ENCODE measurements at places on chromosomes 1 and 21. TPM values are rescaled to one million over a fixed set of nuclear protein-coding genes. Genes with fewer than 3 reads are reported as not detected.

The BARHL2 gene
- total RNA-seq, result not detected

The INKA2 gene
- 7.9 TPM for total RNA-seq

The SLC22A15 gene
- 0.50 TPM for total RNA-seq

The OTUD7B gene
- total RNA-seq, result 11.2 TPM

The GLIS1 gene
- total RNA-seq, result 3.2 TPM

The KRTAP19-3 gene
- total RNA-seq, result not detected

The CHIA gene
- not detected for total RNA-seq

The TCHHL1 gene
- not detected for total RNA-seq

The NGF gene
- total RNA-seq, result 3.1 TPM

The TRIM17 gene
- not detected for total RNA-seq

The PROX1 gene
- total RNA-seq, result 1.00 TPM

The PTPRU gene
- total RNA-seq, result 25.5 TPM

The TNNT2 gene
- total RNA-seq, result 0.78 TPM

The GPA33 gene
- not detected for total RNA-seq

The FALEC gene
- not detected for total RNA-seq

The SELL gene
- 0.34 TPM for total RNA-seq

The LYPD8 gene
- not detected for total RNA-seq

The PLEKHN1 gene
- total RNA-seq, result 0.50 TPM

The OLIG2 gene
- total RNA-seq, result not detected

The C8B gene
- not detected for total RNA-seq

The TSNAX gene
- total RNA-seq, result 17.6 TPM

The GUCA2A gene
- not detected for total RNA-seq

The OR2T27 gene
- total RNA-seq, result not detected

The TMEM269 gene
- not detected for total RNA-seq

The FCRLB gene
- 1.4 TPM for total RNA-seq

The OR2L5 gene
- not detected for total RNA-seq

The ANGPTL1 gene
- total RNA-seq, result 34.1 TPM

The MROH7 gene
- 0.05 TPM for total RNA-seq

The MROH9 gene
- total RNA-seq, result not detected

The FLG2 gene
- total RNA-seq, result not detected

The SERPINC1 gene
- not detected for total RNA-seq

The SPRR2A gene
- not detected for total RNA-seq

The GPR3 gene
- 0.34 TPM for total RNA-seq

The SERINC2 gene
- 0.68 TPM for total RNA-seq
